ENCODE measurements at places on chromosomes 4 and X.

DNA sequence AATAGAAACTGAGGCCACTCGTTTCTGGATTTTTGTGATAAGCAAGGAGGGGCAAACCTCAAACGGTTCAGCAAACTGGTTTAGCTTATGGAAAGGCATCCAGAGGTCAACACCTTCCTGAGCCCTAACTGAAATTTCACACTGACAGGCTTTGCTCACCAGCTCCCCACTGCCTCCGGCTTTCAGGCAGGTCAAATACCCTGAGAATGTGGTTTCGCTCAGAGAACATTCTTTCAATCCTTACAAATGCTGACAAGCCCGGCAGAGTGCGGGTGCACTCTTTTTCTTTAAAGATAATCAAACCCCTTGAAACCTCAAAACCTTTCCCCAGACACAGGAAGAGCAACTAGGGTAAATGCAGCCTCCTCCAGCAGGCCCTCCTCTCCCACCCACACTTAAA is 41.5 kb downstream of the CD40LG start:
- DNase-seq = no peak

- DNase-seq = no peak
These were observed 58.0 kb upstream of the CHRDL1 start for GRCh38 chrX:110853610-110854009.

DNA sequence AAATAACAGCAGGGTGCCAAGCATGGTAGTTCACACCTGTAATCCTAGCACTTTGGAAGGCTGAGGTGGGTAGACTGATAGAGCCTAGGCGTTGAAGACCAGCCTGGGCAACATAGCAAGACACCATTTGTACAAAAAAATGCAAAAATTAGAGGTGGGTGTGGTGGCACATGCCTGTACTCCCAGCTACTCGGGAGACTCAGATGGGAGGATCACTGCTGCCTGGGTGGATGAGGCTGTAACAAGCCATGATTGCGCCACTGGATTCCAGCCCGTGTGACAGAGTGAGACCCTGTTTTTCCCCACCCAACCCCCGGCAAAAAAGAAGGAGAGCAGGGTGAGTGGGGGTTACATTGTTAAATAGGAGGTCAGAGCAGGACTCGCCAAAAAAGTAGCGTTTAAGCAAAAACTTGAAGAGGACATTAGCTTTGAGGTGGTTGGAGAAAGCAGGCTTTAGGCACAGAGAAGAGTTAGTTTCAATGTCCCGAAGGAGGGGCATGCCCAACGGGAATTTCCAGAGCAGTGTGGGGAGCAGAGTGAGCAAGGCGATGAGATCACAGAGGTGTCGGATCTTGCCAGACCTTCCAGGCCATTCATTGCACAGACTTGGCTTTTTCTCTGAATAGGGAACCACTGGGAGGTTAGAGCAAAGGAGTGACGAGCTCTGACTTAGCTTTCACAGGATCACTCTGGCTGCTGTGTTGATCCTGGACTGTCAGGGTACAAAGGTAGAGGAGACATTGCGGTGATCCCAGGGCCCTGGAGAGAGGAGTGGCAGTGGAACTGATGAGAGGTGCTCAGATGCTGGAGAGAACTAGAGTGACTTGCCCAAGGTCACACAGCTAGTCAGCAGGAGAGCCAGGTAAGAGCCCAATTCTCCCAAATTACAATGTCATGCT is 70.6 kb downstream of the TRAPPC11 start:
- no peak for DNase-seq

- DNase-seq = no peak
These were observed 327.8 kb downstream of the DHX15 start for GRCh38 chr4:24256547-24256946.

GRCh38 chr4:189255636-189256035 is 685.0 kb upstream of the FRG1 start:
- DNase-seq = no peak

DNA sequence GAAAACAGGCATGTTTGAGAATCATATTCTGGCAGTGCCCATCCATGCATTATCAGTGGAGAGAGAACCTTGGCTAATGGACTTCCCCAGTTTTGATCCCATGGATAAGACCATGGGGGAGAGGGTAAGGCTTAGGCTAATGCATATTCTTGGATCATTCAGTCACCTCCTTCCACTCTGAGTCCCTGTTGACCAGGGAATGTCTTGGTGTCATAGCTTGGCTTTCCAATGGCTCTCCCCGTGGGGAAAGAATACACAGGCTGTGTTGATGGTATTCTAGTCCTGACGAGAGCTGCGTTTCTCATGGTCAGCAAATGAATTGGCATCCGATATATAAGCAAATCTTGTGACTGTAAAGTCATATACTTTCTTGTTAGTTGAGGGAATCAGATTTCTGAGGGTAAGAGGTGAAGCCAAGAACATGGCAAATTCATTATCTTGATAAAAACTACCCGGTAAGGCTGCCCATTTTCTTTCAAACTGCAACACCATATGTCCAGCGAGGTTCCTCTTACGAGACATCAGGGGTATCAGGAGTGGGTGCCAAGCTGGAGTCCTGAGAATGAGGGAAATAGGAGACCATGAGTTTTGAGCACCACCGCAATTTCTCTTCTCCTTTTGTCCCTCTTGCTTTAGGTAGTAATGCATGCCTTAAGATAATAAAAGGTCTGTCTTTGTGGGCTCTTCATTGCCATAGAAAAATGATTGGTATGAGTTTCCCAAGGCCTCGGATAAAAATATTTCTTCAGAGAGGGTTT is 18.0 kb downstream of the RHOH start:
- no peak for DNase-seq

GRCh38 chr4:150743564-150744342 is 161.8 kb downstream of the MAB21L2 start:
- DNase-seq = no peak

- no peak for DNase-seq
These were observed 821 bp upstream of the TMEM128 start for GRCh38 chr4:4248885-4249203.

GRCh38 chr4:98113012-98113411 is 30.3 kb downstream of the STPG2 start:
- DNase-seq = no peak

GRCh38 chrX:23752740-23753415 is 9.8 kb upstream of the ACOT9 start:
- DNase-seq = no peak

DNA sequence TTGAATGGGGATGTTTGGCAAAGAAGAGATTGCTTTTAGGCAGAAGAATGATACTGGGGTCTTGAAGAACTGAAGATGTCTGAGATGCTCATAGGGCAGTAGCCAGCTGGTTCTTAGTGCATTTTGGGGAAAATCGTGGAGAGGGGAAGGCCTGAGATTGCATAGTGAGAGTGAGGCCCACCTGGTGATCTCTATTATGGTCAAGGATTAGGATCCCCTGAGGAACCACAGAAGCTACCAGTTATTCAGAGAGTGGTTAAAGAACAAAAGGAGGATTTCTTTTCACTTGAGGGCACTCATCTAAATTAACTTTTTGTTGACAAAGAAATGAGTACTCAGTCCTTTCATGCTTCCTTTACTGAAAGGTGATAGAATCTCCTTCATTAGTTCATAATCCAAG is 271.3 kb upstream of the HAND2 start:
- no peak for DNase-seq
